ENCODE measurements at places on chromosomes 4 and X. TPM values are rescaled to one million over a fixed set of nuclear protein-coding genes. Genes with fewer than 3 reads are reported as not detected.

Gene LAMTOR3
- total RNA-seq: 64.0 TPM

DNA sequence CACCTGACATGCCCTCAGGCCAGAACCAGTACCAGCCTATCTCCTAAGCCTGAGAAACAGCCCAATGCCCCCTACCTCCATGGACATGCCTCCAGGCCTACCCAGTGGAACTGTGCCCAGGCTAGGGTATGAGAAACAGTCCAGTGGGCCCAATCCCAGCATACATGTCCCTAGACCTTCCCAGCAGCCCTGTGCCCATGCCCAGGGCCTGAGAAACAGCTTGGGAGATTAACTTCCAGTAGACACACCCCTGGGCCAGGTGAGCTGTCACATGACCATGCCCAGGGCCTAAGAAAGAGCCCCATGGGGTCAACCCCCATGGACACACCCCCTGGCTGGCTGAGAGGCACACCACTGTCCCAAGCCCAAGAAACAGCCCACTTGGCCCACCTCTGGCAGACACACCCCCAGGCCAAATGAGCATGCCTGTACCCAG lies 78.8 kb downstream of the CBR4 start:
- no peak for DNase-seq

DNA sequence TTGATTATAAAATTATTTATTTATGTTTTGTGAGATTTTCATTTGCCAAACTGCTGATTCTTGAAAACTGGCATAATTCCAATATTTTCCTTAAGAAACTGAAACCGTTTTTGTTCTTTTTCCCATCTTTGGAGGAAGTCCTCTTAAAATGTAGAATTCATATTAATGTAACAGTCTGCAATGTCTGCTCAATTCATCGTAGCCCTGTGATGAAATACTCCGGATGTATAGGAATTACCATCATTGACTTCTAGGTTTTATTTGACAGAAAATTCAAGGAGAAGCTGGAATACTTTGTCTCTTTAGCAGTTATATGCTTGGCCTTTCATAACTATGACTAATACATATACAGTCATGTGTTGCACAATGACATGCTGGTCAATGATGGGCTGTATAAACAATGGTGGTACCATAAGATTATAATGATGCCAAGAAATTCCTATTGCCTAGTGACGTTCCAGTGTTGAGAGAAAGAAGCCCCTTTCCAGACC lies 185.0 kb upstream of the GPRIN3 start:
- peak; percentile 74 for DNase-seq

DNA sequence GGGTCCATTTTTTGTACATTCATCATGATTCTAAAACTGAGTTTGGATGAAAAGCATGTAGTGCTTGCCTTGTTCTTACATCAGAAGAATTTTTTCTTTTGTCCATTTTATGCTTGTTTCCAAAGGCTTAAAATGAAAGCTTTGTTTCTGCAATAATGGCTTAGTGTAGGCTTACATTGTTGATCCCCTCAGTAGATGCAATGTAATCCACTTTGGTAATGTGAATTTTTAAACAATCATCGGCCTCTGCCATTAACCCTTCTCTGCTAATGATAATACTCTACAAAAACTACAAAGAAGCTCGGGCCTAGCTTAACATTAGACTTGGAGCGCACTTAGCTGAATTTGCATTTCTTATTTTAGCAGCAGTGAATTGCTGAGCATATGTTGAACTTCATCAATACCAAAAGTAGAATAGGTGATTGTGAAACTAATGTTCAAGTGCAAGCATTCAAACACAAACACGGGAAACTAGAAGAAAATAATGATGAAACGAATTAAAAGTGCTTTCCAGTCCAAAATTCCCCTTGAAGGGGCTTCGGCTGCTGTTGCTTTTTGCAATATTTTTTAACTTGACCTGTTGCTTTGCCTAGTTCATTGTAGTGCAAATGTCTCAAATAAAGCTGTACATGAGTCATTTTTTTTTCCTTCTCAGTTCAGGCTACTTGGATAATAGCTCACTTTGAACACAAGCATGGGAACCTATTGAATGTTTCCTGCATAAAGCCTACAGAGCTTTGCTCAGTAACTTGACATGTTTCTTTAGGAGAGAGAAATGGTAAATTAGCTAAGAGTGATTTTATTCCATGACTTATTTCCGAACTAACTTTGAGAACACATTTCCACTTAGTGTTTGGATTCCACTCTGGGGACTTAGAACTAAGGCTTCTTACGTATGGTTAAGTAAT lies 66.5 kb downstream of the SLIT2 start:
- peak; percentile 34 for DNase-seq

Gene SLC10A4
- total RNA-seq: not detected

Gene MBNL3
- total RNA-seq: 5.7 TPM

Gene RRH
- not detected for total RNA-seq

GRCh38 chrX:108412783-108413182 lies 25.4 kb downstream of the COL4A6 start:
- DNase-seq: no peak

DNA sequence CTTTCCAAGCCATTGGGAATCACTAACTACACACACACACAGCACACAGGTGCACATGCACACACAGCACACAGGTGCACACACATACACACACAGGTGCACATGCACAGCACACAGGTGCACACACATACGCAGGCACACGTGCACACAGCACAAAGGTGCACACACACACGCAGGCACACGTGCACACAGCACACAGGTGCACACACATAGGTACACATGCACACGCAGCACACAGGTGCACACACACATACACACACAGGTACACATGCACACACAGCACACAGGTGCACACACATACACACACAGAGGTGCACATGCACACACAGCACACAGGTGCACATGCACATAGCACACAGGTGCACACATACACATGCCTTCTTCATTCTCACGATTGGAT lies 80.9 kb downstream of the HMX1 start:
- DNase-seq: no peak

DNA sequence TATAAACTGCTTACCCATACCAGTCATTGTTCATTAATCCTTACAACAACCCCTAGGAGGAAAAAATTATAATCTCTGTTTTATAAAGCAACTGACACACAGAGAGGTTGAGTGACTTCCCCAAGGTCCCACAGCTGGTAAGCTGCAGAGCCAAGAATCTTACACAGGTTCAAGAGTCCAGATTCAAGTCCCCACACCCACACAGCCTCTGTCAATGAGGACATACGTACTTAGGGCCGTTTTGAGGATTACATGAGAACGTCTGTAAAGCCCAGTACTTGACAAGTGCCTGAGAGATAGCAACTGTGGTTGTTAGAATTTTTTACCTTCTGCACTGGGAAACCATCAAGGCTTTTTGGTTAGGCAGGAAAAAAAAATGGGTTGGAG lies 556 bp upstream of the SLC25A43 start:
- DNase-seq: no peak

GRCh38 chr4:37219242-37219641 lies 25.3 kb upstream of the NWD2 start:
- DNase-seq: no peak

DNA sequence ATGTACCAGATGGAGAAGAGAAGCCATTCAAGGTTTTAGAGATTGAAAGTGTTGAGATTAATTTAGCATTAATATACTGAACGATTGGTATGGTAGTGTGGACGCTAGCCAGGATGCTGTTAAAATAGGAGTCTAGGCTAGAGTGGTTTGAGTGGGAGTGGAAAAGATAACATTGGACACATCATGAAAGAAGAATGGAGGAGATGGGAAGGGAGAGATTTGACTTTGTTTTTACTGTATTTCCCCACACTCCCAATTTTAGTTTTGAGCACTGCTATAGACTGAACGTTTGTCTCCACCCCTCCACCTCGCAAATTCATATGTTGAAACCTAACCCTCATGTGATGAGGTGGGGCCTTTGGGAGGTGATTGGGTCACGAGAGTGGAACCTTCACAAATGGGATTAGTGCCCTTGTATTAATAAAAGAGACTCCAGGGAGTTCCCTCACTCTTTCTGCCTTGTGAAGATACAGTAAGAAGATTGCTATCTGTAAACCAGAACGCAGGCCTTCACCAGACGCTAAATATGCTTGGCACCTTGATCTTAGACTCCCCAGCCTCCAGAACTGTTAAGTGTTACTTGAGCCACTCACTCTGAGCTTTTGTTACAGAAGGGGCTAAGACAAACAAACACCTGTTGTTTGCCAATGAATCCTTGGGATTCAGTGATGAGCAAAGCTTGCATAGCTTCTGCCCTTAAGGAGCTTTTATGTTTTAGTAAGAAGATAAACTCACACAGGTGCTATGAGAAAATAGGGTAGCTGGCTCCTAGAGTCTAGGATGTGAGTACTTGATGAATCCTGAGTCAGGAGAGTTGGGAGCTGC lies 25.8 kb downstream of the USP9X start:
- DNase-seq: no peak

Gene TMSB15C
- total RNA-seq: 0.24 TPM

DNA sequence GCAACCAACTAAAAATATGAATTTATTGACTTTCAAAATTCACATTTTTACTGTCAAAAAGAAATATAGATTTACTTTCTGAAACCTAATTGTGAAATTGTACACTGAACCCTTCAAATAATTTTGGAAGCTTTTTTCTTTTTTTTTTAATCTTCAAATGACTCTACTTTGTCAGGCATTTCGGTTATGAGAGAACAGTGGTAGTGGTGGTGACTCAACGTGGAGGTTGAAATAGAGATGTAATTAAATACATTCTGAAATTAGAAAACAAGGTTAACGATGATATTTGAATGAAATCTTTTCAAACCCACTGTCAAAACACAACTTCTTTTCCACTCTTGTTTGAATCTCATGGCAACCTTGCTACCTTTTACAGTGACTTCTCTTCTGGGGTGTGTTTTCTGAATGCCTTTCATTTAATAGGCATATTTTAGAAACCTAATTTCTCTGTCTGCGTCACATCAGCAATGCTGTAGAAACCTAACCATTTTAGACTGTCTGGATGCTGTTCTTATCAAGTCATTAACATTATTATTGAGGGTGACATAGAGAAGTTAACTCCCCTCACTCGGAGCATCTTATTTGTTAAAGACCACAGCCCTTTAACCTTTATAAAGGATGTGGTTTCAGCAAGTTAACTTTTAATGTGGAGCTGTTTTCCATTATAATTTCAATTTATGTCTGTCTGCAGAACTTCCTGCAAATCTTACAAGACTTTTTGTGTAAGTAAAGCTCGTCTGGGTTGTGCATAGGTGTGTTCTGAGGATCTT lies 136.8 kb downstream of the PCDH7 start:
- DNase-seq: no peak

GRCh38 chr4:148442832-148443511 lies 758 bp upstream of the NR3C2 start:
- DNase-seq: no peak

DNA sequence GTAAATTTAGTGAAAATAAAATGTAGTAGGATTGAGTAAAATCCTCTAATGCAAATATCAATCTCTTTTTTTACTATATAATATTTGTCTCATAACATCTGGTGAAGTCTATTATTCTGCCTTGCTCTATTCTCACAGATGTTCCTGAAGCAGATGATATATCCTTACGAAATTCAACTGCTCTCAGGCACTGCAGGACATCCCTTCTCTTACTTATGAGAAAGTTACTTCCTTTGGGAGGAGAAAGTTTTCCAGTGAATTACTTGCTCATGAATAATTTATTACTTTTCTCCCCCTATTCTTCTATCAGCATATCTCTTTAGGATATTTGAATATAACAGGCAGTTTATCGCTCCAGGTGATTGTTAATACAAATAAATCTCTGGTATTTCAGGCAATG lies 75.6 kb upstream of the AGA start:
- no peak for DNase-seq

GRCh38 chrX:122813876-122814275 lies 370.2 kb upstream of the GRIA3 start:
- DNase-seq: no peak

- peak; percentile 21 for DNase-seq
Observed at GRCh38 chrX:109889289-109890006, 113.5 kb upstream of the TMEM164 start.

- no peak for DNase-seq
Observed at GRCh38 chr4:81679315-81679714, 207.6 kb upstream of the RASGEF1B start.

GRCh38 chrX:22155126-22155525 lies 117.6 kb upstream of the CBLL2 start:
- no peak for DNase-seq

All from SK-MEL-5 (cell line).